ENCODE measurements at places on chromosomes 5 and 9. TPM values are rescaled to one million over a fixed set of nuclear protein-coding genes. Genes with fewer than 3 reads are reported as not detected.

SHROOM1 gene
- total RNA-seq = 8.5 TPM

HRH2 gene
- not detected for total RNA-seq

ENDOG gene
- 18.3 TPM for total RNA-seq

PRR16 gene
- 0.66 TPM for total RNA-seq

CDC42SE2 gene
- total RNA-seq = 54.3 TPM

DEPDC1B gene
- total RNA-seq = 32.4 TPM

NEUROG1 gene
- not detected for total RNA-seq

SLC9A3 gene
- 1.5 TPM for total RNA-seq

FGF1 gene
- 0.07 TPM for total RNA-seq

TOR2A gene
- 9.2 TPM for total RNA-seq

ADAMTS16 gene
- total RNA-seq = not detected

LURAP1L gene
- total RNA-seq = 3.8 TPM

SLC22A4 gene
- 3.9 TPM for total RNA-seq

SLC44A1 gene
- total RNA-seq = 50.5 TPM

MYO10 gene
- 155 TPM for total RNA-seq

PCA3 gene
- total RNA-seq = 2.2 TPM

STXBP1 gene
- total RNA-seq = 29.8 TPM

REEP2 gene
- total RNA-seq = 2.8 TPM

LTC4S gene
- total RNA-seq = 0.43 TPM

ITK gene
- total RNA-seq = not detected

SPATA31C1 gene
- not detected for total RNA-seq

ARL15 gene
- 48.8 TPM for total RNA-seq

CYSRT1 gene
- total RNA-seq = 0.29 TPM

ESM1 gene
- total RNA-seq = 411 TPM

DBH gene
- not detected for total RNA-seq

GADD45G gene
- 0.53 TPM for total RNA-seq

MEF2C gene
- total RNA-seq = 63.5 TPM

LHX3 gene
- not detected for total RNA-seq

PPP3R2 gene
- total RNA-seq = not detected

PDGFRB gene
- total RNA-seq = 1.6 TPM

MOB3B gene
- under 0.01 TPM for total RNA-seq

ZNF454 gene
- total RNA-seq = 1.3 TPM

C5orf52 gene
- not detected for total RNA-seq

IFNA13 gene
- total RNA-seq = not detected

RASEF gene
- total RNA-seq = under 0.01 TPM

PCDHGA10 gene
- total RNA-seq = 4.7 TPM

MYOZ3 gene
- total RNA-seq = 0.22 TPM

QRFP gene
- total RNA-seq = not detected

PCDHB15 gene
- total RNA-seq = 0.14 TPM

PTGR1 gene
- 146 TPM for total RNA-seq

HACD4 gene
- total RNA-seq = 1.1 TPM

PCAT7 gene
- total RNA-seq = not detected

SERF1A gene
- 15.4 TPM for total RNA-seq

Measured in thoracic aorta endothelial cell (primary cell).